ENCODE measurements at places on chromosomes 6 and 20.

DNA sequence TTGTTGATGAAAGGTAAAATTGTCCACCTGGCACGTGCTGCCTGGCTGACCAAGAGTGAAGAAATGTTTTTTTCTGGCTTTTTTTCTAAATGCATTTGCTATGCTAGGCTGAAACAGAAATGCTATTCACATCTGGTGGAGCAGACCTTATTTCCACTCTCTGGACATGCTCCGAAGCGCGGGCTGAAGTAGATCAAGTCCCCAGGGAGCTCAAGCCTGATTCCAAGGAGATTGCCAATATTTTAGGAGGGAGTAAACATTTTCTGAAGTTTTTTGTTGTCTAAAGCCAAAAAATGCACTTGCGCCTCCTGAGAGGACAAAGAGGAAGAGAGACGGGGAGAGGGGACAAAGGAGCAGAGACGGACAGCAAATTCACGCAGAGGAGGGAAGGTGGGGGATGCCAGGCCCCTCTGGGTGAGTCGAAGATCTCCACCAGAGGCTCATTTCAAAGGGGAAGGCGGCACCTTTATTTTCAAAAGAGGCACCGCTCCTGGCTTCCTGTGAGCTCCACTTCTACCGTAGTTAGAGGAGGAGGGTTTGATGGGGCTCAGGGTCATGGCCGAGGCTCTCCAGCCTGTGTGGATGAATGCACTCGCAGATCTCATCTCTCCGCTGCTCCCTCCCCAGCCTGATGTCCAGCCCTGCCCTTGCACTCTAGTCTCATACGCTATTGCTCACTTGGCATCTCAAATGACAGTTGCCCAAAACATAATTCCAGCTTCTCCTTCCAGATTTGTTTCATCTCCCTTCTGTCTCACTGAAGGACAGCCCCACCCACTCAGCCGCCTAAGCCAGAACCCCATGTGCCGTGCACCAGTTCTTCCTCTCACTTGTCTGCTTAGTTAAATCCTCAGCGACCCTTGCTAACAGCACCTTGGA lies 23.1 kb upstream of the SMOC2 start:
- no peak for DNase-seq

DNA sequence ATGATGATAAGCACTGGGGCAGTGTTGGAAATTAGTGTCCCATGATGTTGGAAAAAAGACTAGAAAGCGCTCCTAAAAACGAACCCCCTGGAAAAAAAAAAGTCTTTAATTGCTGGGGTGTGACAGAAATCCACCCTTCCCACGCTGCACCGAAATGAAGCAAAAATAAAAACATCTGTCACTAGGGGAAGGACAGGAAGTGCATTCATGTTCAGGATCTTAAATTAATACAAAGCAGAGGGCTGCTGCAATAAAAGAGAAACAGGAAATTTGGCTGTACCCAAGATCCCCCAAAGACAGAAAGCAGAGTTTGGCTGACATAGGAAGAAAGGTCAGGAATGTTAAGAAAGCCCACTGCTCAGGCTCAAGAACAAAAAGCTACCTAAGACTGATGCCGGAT lies 333.9 kb downstream of the TBC1D32 start:
- DNase-seq = no peak

DNA sequence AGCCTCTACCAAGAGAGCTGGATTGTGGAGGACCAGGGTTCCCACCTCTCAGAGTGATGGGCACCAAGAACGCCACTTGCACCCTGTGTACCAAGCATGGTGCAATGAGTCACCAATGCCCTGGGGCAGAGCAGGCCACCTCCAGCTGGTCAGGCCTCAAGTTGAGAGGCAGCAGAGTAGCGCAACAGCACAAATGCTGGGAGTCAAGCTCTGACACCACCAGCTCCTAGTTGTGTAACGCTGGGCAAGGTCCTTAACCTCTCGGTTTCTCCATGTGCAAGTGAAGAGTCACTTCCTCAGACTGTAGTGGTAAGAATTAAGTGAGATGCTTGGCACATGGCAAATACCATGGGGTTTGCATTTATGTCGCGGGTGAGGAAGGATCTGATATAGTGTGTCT lies 25.6 kb downstream of the GFOD1 start:
- DNase-seq = no peak

DNA sequence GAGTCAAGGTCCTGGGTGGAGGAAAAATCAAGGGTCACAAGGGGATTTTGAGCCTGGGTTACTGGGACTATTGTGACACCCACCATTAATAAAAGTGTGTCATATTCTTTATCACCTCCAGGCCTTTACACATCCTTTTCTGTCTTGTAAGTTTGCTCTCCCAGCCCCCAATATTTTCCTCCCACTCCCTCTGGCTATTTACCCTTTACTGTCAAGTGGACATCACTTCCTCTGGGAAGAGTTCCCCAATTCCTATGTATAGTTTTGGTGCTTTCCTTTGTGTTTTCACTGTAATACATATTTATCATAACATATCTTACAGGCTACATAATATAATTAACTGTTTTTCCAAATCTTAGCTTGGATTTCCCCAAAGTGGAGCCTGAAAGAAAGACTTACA lies 36.3 kb downstream of the MARCKS start:
- DNase-seq = no peak

- DNase-seq = no peak
Measured at GRCh38 chr6:169252505-169253189, 999 bp downstream of the THBS2 start.

DNA sequence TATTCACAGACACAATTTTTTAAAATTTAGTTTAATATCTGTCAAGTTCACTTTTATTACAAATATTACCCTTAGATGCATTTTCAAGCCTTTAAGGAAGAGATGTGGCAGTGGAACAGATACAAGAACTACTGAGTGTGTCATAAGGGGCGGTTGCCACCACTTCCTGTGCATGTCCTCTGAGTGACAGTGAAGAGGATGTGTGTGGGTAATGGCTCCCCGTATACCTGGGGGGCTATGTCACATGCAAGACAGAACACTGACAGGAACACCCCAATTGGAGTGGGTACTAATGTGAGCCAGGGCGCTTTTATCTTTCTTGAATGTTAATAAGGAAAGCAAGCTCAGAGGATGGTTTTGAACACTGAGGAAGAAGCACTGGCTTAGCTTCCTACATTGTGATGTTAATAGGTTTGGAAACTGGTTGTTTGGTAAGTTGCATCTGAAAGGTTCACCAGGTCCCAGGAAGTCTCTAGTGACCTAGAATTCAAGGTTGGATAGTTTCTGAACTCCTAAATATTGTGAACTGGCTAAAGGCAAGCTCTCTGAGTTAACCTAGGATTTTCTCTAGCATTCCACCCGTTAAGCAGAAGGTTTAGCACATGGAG lies 83.4 kb upstream of the ASF1A start:
- peak; percentile 22 for DNase-seq
